ENCODE measurements at places on chromosomes 2 and 18. TPM values are rescaled to one million over a fixed set of nuclear protein-coding genes. Genes with fewer than 3 reads are reported as not detected.
A peak's percentile ranks its signal among the peaks of the same experiment; 100 is the strongest.

Gene SLC9A2
- total RNA-seq, result not detected

DNA sequence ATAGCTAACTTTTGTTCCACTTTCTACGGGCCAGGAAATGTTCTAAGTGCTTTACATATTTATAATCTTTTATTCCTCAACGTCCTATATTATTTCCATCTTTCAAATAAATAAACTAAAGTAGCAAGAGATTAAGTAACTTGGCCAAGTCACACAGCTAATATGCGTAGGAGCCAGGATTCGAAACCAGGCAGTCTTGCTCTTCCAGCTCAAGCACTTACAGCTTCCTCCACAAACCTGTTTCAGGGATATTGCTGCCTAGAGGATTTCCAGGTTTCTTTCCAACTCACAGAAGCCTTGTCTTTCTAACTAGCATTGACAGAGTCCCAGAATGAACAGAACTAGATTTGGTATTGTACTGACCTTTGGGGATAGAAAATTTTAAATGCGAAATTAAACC lies 102.5 kb downstream of the FIGN start:
- no peak for DNase-seq

DNA sequence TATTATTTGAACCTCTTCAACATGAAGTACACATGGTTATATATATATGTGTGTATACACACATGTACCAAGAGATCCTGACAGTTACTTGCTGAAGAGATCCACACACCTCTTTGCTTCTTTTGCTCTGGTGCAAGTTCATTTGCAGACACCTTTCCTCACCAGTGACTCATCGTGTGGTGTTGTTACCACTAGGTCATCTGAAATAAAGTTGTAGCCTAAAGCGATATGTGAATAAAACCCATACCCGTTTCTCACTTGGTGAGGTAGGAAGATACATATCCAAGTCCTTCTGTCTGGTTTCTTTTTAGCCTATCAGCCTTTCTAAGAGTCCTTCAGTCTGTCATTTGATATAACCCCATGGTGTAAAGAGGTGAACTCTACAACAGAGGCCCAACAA lies 379.4 kb upstream of the RAB12 start:
- DNase-seq, result no peak

DNA sequence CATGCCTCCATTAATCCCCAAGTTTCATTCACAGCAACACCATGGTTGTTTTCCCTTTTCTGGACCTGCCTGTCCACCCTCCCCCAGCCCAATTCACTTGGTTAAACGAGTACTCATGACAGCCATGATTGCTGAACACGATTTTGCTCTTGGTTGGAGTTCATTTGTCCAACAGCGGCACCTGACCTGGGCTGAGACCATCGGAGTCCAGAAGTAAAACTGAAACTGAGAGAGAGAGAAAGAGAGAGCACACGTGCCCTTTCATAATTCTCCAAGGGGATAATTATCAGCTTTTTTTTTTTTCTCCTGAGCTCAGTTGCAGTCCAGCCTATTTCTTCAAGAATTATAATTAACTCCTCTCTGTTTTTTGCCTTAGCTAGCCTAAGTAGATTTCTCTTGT lies 13.7 kb upstream of the KIF5C start:
- DNase-seq, result no peak

GRCh38 chr18:13019301-13019700 lies 28.1 kb downstream of the CEP192 start:
- no peak for DNase-seq

Gene NOSTRIN
- total RNA-seq, result 14.0 TPM

Gene IL1R2
- 1.4 TPM for total RNA-seq

GRCh38 chr2:2326068-2327040 lies 4.7 kb downstream of the MYT1L start:
- no peak for DNase-seq

DNA sequence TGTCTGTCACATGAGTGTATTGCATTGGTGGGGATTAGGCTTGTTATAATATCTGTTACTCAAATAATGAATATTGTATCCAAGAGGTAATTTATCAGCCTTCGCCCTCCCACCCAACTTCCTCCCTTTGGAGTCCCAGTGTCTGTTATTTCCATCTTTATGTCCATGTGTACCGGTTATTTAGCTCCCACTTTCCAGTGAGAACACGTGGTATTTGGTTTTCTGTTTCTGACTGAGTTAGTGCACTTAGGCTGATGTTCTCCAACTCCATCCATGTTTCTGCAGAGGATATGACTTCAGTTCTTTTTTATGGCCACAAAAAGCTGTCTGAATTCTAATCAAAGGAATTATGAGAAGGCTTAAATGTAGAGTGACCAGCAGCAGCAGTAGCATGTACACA lies 104.0 kb upstream of the ARHGAP28 start:
- no peak for DNase-seq

Gene COLEC12
- total RNA-seq, result 9.1 TPM

- no peak for DNase-seq
Observed at GRCh38 chr2:195632856-195633572, 24.0 kb upstream of the SLC39A10 start.

Gene BMP10
- total RNA-seq, result not detected

GRCh38 chr18:11561293-11561692 lies 48.1 kb upstream of the SLC35G4 start:
- DNase-seq, result no peak

- DNase-seq, result no peak
Observed at GRCh38 chr18:45286431-45286830, 328.8 kb upstream of the SLC14A2 start.

DNA sequence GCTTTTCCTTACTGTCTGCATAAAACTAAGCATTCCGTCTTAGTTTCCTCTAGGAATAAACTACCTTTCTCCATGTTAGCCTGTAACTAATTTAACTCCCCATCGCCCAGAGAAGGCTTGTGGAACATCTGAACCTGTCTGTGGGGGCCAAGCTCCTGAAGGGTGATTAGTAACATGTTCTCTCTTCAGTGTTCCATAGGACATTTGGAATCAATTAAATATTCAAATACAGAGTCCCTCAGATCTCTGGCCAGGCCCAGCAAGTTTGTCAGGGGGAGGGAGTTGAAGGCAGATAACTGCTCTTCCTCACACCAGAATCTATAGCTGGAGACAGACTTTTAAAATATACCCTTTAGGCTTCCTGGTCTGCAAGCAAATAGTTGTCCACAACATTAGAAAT lies 8.8 kb downstream of the RDH14 start:
- no peak for DNase-seq

DNA sequence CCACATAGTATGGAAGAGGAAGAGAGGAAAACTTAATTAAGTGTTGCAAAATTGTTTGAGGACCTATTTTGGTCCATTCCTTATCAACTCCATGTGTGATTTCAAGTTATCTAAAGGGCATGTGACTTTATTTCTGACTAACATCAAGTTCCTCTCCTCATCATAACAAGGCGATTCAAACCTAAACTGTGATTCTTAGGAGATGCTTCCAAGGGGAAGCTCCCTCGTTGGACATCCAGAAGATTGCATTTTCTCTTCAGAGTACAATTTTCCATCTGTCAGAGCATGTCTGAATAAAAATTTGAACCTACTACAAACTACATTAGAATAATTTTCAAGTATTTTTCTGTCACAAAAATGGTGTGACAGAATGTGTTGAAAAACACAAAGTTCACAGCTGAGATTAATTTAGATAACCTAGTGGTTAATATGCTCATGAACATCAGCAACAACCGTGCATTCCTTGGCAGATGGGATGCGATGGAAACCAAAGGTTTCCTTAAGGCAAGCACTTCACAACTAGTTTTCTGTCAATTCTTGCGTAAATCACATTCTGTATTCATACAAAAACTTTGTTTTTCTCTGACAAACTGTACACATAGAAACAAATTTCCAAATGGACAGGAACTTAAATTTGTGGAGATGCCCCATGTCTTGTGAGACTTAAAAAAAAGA lies 4.2 kb downstream of the SFT2D3 start:
- DNase-seq, result no peak

GRCh38 chr18:32302806-32303205 lies 113.0 kb downstream of the MEP1B start:
- no peak for DNase-seq

DNA sequence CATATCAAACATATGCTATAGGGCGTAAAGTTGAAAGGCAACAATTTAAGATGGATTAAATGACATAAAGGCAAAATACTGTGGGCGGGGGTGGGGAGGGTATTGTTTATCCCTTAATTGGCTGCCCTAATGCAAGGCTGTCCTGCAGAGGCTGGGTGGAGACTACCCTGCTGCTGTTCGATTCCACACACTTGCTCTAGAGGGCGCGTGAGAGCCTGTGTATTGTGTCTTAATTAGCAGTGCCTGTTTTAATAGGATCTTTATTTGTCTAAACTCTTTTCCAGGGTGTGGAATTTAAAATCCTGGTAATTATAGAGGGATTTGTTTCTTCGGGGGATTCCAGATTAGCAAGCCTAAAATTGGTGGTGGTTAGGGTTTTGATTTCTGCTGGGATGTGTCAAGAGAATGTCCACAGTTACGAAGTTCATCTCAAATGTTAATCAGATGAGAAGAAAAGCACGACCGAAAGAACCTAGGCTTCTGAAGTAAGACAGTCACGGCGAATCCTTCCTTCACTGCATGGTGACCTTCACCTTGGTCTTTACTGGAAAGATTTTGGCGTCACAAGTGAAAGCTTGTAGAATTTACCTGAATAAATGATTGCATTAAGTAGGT lies 103.5 kb upstream of the MAP3K20 start:
- DNase-seq, result peak; percentile 56

DNA sequence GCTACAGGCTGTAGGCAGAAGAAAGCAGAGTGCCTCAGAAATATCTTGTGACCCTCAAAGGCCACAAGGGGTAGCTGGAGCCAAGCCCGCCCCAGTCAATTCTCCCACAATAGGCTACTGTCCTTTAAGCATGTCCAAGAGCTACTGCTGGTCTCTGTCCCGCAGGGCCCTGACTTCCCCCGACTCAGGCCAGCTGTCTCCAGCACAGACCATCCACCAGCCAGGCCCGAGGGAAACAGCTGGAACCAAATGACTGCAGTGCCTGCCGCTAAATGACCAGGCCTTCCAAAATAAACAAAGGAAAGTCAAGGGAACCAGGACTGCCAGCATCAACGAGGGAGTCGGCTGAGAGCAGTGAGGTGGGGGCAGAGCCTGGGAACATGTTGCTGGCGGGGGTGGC lies 36.7 kb downstream of the MCFD2 start:
- DNase-seq, result peak; percentile 82

DNA sequence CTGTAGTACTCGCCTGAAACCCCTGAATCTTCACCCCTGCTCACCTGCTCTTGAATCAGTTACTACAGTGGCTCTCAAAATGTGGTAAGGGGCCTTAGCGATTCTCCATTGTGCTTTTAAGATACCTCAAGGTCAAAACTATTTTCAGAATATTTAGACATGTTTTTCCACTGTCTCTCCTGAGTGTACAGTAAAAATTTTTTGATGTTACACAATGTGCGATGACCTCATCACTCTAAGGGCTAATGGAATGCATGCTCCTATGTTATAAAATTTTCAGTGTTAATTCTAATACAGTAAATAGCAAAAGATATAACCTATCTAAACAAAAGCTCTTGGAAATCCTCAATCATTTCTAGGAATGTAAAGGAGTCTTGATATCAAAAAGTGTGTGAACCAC lies 336.9 kb upstream of the PKDCC start:
- DNase-seq, result no peak

GRCh38 chr2:218583983-218584850 lies 15.6 kb downstream of the CNOT9 start:
- no peak for DNase-seq

GRCh38 chr2:64533882-64534281 lies 9.8 kb downstream of the AFTPH start:
- no peak for DNase-seq

DNA sequence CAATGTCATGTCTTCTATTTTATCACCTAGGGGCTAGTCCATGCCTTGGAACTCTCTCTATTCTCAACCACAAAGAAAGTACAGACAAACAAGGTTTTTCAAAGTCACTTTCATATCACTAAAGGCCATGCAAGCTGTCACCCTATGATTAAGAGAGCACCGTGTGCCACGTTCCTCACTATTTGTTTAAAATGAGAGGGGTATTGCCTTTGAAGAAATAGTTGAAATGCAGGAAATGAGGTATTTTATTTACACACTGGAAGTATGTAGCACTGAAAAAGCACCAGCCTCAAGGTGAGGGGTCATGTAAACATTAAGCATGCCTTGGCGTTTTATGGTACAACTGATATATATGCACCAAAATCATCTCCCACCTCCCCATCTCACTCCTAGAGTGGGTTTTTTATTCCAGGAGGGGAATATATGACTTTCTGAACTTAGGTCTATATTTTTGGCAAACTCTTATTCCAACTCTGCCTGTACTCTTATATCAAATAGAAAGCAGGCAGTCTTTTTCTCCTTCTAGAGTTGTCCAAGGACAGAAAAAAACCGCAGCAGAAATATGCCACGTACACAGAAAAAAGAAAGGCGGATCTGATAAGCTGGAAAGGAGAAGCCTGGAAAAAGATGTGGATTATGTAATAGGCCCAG lies 53.5 kb downstream of the VSNL1 start:
- DNase-seq, result no peak

Gene INPP4A
- 16.8 TPM for total RNA-seq

GRCh38 chr2:150542692-150543091 lies 55.2 kb upstream of the RND3 start:
- DNase-seq, result no peak

Gene EGR4
- not detected for total RNA-seq

DNA sequence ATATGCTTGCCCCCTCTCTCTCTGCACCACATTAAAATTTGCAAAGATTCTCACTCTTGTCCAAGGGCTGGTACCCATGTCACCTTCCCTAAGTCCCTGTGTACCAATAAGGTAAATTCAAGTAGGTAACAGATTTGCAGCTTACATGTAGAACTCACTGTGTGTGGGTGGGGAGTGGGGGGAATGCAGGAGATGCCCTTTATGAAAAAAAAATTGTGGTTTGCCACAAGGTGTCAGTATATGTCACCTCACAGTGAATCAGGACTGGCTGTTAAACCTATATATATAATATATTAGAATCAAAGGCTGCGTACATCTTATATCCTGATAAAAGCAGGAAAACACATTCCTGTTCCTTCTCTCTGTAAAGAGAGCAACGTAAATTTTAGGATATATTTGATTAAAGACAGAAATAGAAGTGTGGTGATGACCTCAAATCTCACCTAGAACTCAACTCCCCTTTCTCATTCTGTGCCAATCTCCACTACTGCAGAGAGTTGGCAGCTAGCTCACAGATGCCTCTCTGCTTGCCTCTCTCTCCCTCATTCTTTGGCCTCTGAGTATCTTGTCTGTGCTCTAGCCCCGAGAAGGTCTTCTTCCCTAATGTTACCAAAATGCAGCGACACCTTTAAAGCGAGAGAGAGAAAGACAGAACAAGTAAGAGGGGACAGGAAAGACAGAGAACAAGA lies 536 bp downstream of the XDH start:
- DNase-seq, result no peak

DNA sequence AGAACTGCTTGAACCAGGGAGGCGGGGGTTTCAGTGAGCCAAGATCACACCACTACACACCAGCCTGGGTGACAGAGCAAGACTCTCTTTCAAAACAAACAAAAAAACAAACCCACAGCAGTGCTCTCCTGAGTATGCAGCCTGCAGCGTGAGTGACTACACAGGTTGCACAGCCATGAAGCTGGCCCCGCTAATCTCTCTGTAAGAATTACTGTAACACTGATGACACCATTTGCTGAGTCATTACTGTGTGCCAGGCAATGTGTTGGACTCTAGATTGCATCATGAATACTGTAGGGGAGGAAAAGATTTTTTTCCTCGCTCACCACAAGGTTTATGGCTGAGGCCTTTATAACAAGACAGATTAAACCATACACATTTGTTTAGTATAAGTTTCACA lies 118.6 kb upstream of the ATP8B1 start:
- DNase-seq, result no peak

Measured in Right ventricle myocardium superior (tissue), 1 donor.